ENCODE measurements at places on chromosomes 5 and 9.

DNA sequence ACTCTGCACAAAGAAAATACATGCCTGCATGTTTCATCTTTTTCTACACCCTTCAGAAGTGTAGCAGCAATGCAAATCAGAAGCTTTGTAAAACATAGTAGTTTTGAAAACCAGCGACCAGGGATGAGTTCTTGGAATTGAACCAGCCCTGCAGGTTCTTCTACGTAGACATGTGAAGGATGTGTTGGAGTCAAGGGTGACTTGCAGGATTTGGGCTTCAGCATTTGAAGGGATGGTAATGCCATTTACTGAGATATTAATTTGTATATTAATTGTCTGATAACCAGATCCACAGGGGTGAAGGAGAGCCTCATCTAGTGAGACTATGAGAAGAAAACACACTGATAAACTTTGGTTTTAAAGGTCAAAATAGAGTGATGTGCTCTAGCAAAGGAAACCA lies 72.4 kb downstream of the KIAA1958 start:
- DNase-seq: no peak

DNA sequence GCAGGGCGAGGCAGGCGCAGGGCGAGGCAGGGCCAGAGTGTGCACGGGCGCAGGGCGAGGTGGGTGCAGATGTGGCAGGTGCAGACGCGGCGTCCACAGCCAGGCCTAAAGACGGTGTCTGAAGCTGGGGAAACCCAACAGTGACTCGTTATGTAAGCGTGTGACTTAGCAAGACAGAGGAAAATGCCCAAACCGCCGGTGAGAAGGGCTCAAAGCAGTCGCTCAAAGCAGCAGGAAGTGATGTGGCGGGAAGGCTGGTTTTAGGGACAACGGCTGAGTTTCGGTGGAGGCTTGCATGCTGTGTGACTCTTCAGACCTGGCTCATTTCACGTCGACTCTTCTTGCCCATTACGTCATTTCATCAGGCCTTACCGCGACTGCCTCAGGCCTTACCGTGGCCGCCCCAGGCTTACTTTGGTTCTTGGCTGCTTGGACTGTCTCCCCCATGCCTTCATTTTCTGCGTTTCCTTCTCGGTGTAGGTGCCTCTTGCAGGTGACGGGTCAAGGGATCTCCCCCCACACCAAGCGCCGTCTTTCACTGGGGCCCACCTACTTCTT lies 50.5 kb upstream of the EXOC3 start:
- peak; percentile 57 for DNase-seq

GRCh38 chr5:174084691-174085154 lies 39.2 kb downstream of the NSG2 start:
- no peak for DNase-seq

GRCh38 chr5:10036136-10036815 lies 213.4 kb downstream of the ATPSCKMT start:
- DNase-seq: no peak

DNA sequence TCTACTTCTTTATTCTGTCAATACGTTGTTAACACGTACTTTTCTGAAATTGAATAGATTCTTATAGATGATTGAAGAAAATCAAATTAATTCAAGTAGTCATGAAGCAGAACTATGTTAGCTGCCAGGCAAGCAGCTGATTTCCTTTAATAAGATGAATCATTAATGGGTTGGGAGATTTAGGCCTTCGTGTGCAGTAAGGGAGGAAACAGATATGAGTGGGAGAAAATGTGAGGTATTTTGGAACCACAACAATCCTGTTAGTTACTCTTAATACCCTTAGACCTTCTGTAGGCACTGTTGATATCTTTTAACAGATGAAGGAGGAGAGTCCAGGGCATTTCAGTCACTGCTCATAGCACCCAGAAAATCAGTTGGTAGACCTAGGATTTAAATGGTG lies 121.0 kb downstream of the AOPEP start:
- no peak for DNase-seq

DNA sequence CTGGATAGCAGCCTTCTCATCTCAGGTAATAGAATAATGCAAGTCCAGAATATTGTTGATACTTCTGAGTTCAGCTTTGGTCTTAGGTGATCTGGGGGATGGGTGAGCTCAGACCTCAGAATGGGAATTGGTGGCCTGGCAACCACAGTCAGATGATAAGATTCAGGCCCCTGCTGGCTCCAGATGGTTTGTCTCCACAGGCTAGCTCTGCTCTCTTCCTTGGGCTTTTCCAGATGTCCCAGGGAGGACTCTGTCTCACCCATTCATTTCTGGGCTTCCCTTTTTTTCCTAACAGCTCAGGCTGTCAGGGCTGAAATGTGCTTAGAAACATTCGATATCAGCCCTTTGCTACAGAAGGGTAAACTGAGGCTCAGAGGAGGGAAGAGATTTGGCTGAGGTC lies 17.6 kb upstream of the TNFSF15 start:
- no peak for DNase-seq

DNA sequence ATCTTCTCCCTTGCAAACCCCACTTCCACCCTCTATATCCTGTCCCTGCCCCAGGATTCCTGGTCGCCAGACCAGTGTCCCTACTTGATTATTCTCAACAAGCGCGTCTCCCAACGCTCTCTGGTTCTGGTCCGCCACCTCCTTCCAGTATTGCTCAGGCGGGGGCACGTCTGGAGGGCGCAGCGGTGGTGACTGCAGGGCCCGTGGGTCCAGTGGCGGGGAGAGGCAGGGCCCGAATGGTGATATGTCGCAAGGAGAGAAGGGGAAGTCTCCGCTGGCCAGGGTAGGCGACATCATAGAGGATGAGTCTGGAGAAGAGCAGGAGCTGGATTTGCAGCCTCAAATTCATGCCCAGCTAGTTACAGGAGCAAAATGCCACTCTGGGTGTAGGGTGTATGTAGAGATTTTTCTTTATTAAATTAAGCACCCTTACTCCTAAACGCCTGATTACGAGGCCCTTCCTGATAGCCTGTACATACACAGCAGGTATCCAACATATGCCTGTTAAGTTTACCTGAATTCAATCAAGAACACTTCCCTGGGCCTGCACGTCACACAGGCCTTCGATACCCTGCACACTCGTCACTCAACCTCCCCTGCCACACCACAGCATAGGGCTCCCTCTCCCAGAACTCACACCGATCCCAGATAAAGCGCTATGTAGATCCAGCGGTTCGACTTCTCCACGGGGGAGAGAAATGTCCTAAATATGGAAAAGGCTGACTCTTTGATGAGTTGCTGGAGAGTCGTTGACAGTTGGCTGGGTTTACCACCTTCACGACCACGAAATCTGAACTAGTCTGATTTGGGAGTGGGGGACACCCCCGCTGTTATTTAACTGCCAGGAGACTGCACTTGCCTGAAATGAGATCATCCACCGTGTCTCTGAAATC lies 4.8 kb downstream of the MCIDAS start:
- no peak for DNase-seq

DNA sequence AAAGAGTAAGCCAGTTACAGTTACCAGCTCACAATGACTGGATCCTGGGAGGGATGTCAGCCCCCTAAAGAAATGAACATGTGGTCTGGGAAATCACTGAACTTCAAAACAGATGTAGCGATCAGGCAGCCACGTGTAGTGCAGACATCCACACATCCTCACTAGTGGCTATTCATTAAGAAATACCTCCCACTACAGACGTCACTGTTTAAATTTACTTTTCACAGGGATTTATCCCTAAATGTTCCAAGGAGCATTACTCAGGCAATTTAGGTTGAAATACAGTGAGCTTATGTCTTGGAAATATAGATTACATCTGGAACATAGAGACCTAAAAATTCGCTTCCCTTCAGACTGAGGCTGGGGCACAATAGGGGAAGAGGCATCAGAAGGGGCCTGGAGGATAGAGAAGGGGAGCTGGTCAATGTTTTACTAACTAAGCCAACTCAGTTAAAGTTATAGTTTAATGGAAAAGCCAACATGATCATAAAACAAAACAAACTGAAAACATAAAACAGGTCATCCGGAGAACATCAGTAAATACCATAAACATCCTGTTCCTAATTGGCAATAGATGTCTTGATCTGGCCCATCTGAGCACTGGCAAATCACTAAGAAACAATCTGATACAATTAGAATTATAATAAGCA lies 92.3 kb downstream of the FANCC start:
- no peak for DNase-seq

- DNase-seq: no peak
Observed at GRCh38 chr5:168446983-168447619, 39.2 kb upstream of the RARS1 start.

- DNase-seq: no peak
Observed at GRCh38 chr5:107213025-107213424, 457.7 kb downstream of the EFNA5 start.

DNA sequence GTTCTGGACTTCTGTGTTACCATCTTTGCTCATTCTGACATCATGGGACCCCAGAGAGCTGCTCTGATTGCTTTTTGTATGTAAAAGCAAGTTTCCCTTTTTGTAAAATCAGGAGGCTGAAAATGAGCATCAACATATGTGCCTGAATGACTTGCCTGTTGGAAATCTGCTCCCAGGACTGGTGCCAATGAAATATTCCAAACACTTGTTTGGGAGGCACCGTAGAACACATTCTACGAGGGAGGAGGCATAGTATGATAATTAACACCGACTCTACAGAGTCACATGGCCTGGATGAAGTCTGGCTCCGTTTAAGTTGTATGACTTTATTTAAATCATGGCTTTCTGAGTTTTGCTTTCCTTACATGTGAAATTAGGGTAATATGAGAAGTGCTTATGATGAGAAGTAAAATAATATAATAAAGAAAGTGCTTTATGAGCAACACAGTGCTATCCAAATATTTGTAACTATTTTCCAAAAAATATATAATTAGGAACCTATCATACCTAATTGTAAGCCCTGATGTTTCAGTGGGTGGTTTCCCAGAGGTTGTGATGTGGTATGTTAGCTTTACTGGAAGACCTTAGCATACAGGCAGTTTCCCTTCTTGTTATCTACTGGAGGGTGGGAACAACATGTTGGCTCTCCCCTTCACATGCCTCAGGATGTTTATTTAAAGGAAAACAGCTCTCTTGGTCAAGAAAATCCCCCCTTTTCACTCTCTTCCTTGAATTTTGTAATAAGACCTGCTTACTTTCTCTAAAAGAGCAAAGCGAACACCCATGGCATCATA lies 238.1 kb downstream of the FBXL7 start:
- DNase-seq: no peak

DNA sequence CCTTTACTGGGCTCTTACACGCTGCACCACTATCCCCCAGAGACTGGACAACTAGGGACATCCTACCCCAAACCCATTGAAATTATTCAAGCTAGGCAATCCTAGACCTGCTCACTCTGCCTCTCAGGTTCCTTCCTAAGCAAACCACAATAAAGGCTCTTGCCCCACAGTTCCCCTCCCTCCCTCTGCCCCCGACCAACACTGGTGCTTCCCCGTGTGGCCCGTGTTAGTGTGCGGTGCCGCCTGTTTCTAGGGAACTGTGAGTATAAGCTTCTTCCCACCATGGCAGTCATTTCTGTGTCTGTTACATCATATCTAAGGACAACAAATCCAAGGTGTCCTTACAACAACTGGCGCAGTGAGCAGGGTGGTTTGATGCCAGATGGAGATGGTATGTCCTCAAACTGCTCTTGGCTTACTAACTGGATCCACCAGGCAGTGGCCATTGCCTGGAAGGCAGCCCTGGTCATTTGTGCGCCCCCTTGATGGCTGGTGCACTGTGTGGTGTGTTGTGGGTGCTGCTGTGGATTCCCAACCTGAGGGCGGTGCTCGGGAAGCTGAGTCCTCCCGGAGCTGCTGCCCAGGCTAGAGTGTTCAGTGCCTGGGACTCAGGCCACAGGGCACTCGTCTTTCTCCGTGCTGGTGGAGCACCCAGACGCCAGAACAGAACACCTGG lies 8.4 kb upstream of the MXD3 start:
- DNase-seq: no peak

DNA sequence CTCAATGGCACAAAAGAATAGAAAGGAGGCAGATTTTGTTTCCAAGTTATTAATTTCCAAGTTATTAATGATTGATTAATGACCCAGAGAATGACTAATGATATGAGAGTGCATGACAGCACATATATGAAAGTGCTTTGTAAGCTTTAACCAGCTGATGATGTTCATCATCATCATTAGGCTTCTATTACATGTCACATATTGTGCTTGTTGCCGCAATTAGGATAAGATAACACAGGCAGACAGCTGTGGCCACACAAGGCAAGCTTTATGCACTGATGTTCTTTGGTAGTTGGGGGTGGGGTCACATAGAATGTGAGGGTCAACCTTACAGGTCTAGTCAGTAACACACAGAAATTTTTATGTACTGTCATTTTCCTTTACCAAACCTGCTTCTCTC lies 219.7 kb downstream of the TRPM3 start:
- no peak for DNase-seq

- no peak for DNase-seq
Observed at GRCh38 chr5:73222173-73222572, 49.2 kb downstream of the TMEM174 start.

GRCh38 chr9:131258186-131258585 lies 18.1 kb downstream of the FAM78A start:
- no peak for DNase-seq

DNA sequence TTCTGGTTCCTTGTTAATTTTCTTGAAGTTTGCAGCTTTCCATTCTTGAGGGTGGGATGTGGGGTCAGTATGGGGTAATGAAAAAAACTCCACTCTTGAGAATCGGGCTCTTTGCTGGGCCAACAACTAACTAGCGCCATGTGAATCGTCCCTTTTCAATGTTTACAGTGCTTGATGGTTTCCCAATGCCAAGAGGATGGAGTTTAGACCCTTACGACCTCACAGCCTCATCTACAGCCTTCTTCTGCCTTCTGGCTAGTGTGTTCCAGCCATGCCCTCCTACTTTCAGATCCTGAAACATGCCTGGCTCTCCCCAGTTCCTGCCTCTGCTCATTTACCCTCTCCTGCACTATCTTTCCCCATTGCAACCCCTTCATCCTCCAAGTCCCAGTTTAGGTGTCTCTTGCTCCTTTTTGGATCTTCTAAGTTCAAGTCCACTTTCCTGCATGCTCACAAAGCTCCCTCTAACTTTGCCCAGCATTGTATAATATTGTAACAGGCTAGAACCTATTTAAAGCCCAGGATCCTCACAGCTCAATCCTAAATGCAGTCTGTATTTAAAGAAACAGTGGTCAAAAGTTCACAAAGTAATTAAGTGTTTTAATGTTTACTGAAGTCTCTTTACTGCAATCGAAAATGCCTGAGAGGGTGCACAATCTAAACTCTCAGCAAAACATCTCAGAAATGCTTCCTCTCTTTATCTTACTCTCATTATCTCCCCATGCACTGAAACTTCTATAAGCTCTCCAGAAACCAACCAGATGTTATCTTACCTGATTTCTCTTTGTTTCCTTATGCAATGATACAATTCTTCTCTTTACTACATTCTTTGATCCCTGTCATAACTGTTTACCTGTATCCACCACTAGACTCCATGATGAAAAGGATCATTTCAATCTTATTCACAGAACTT lies 20.6 kb upstream of the CAST start:
- no peak for DNase-seq

GRCh38 chr9:16275795-16276624 lies 594.5 kb downstream of the BNC2 start:
- DNase-seq: no peak

DNA sequence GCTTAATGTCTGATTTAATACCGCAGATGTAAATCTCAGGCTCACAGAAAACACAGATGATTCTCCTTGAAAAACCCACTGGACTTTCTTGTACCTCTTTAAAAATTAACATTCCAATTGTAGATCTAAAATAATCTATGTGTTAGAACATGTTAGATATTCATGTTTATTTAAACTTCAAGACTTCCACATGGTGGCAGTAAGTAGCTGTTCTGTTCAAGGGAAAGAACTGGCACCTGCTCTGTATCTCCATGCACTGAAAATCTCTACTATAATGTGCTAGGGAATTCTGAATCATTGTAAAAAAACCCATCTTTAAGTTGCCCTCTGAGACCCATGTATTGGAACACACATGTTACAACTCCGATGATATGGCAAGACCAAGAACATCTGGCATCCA lies 366.9 kb downstream of the DMRTA1 start:
- no peak for DNase-seq
